ENCODE measurements at places on chromosomes 1 and 21. TPM values are rescaled to one million over a fixed set of nuclear protein-coding genes. Genes with fewer than 3 reads are reported as not detected.

DNA sequence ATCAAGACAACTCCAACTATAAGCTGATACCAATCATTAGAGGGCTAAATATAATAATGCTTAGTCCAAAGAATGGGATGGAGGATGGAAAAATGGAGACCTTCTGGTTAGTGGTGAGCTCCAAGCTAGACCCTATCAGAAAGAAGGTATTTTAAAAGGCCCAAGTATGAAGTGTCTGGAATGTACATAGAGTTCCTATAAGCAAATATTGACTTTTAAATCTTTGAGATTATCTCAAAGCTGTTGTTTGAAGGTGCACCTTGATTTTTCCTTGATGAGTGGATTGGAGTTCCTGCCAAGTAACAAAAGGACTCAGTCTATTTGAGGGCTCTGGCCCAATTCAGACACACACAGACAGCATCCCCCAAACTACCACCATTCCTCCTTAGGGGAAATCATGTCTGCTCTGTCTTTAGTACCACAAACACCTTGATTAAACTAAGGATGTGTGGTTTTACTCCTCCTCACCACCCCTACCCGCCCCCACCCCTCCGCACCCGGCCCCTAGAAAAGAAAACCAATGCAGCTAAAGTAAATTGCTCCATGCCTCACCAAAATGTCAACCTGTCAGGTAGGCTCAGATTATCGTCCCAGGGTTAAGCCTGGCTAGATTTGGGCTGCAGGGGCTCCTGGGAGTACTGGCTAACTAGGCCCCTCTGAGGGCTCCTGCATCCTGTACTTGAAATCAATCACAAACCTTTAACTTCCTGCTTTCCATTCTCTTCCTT lies 59.4 kb downstream of the CDC7 start:
- 0 out of 2 replicates have a peak, but pooled peaks cover 3% of the 10 kb centered on the region for H3K4me1 ChIP-seq
- no peak for DNase-seq
- no peaks in the 10 kb centered on the region for H3K36me3 ChIP-seq
- no peak overlapping the region for H3K4me3 ChIP-seq
- H3K27ac ChIP-seq: no peak overlapping the region

DNA sequence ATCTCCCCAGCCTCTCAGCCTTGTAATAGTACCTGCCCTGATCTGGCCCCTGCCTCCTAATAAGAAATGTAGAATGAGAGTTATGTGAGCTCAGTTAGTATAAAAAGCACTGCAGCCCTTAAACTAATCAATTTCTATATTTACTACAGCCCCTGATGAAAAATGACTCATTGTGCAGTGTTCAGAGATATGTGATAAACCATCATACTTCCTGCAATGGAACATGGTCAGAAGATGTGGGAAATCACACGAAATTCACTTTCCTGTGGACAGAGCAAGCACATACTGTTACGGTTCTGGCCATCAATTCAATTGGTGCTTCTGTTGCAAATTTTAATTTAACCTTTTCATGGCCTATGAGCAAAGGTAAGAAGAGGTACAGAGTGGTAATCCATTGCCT lies 176.8 kb upstream of the PDE4B start:
- H3K4me1 ChIP-seq: no peaks in the 10 kb centered on the region
- DNase-seq: no peak
- no peaks in the 10 kb centered on the region for H3K36me3 ChIP-seq
- H3K27ac ChIP-seq: no peak overlapping the region
- no peak overlapping the region for H3K4me3 ChIP-seq
- no peaks in the 10 kb centered on the region for H3K27me3 ChIP-seq

DNA sequence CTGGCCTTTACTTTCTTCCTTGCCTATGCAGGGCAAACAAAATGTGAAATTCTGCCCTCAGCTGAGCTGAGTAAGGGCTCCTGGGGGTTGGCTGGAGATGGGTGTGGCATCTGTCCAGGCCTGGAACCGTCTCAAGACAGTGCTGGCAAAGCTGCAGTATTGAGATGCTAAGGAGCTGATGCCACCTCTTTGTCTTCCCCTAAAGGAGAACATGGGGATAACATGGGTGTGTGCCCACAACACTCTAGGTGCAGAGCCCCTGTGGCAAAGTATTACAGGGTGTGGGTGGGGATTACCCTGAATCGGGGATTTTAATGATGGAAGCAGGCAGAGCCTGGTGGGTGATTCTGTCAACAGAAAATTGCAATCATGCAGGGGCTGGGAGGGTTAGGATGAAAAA lies 2.5 kb upstream of the ST3GAL3 start:
- no peak overlapping the region for H3K27ac ChIP-seq
- no peak for DNase-seq
- H3K27me3 ChIP-seq: no peaks in the 10 kb centered on the region
- H3K36me3 ChIP-seq: peaks cover 7% of the 10 kb centered on the region
- peaks cover 18% of the 10 kb centered on the region for H3K4me1 ChIP-seq

DNA sequence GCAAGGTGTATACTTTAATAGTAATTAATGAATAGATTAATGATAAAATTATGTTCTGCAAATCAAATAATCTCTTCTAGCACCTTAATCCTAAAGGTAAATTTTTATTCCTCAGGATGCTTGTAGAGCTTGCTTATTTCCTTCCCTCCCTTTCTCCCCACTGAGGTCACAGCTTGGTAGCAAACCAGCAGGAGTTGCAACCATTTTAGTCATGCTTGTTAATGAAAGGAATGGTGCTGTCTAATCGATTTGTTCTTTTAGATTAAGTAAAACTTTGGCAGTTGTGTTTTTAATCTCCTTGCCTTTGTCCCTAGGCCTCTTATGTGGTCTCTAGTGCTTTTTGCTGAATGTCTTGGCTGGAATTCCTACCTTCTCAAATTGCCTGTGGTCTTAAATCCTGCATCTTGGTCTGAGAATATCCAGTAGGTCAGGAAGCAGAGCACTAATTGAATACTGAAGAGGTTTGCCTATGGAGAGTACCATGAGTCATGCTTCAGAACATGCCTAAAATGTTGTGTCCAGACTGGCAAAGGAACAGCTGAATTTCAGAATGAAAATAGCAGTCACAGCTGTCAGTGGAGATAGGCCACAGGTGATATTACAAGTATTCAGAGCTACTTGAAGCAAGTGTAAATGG lies 36.3 kb upstream of the RWDD3 start:
- no peak overlapping the region for H3K4me3 ChIP-seq
- no peaks in the 10 kb centered on the region for H3K27me3 ChIP-seq
- no peaks in the 10 kb centered on the region for H3K36me3 ChIP-seq
- no peak for DNase-seq

DNA sequence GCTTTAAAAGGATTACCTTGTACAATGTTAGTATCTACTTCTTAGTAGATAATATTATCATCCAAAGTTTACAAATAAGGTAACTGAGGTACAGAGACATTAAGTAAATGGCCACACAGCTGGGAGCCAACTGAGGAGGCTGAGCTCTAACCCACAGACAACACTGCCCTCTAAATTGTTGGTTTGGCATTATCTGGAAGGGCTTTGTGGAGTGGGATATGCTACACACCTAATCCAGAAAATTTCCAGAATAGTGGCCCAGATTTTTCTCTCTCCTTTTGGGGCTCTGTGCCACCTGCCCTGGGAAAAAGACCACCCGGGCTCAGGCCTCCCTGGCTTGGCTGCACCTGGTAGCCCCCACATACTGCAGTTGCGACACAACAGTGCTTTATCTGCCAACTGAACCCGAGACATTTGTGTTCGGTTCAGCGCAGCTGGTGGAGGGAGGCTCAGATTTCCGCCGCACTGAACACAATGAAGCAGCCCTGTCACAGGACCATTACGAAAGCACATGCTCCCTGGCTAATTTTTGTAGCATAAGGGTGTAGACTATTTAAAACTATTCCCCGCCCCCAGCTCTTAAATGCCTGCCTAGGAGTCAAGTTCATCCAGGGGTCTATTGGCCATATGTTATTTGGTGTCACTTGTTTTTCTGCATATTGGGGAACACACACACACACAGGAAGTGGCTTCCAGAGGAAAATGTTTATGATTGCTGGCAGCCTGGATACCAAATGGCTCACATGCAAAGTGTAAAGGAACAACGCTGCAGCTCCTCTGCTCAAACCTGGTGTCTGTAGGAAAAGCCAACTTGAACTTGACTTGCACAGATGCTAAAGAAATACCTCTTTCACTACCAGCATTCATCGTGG lies 92.3 kb upstream of the ESRRG start:
- H3K4me3 ChIP-seq: no peak overlapping the region
- no peak for DNase-seq
- H3K27me3 ChIP-seq: no peaks in the 10 kb centered on the region
- no peak overlapping the region for H3K27ac ChIP-seq
- no peaks in the 10 kb centered on the region for H3K36me3 ChIP-seq
- H3K4me1 ChIP-seq: no peaks in the 10 kb centered on the region

The S100A7 gene
- total RNA-seq: not detected

DNA sequence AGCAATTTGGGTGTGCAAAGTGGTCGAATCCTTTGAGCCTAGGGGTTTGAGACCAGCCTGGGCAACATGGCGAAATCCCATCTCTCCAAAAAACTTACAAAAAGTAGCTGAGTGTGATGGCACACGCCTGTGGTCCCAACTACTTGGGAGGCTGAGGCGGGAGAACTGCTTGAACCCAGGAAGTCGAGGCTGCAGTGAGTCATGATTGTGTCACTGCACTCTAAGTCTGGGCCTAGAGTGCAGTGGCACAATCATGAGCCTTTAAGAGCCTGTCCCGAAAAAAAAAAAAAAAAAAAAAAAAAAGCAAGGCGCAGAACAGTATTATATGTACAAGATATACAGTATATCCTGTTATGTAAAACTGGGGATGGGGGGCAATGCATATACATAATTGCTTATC lies 25.1 kb upstream of the HTR1D start:
- no peak overlapping the region for H3K4me3 ChIP-seq
- no peak overlapping the region for H3K27ac ChIP-seq
- no peaks in the 10 kb centered on the region for H3K27me3 ChIP-seq

DNA sequence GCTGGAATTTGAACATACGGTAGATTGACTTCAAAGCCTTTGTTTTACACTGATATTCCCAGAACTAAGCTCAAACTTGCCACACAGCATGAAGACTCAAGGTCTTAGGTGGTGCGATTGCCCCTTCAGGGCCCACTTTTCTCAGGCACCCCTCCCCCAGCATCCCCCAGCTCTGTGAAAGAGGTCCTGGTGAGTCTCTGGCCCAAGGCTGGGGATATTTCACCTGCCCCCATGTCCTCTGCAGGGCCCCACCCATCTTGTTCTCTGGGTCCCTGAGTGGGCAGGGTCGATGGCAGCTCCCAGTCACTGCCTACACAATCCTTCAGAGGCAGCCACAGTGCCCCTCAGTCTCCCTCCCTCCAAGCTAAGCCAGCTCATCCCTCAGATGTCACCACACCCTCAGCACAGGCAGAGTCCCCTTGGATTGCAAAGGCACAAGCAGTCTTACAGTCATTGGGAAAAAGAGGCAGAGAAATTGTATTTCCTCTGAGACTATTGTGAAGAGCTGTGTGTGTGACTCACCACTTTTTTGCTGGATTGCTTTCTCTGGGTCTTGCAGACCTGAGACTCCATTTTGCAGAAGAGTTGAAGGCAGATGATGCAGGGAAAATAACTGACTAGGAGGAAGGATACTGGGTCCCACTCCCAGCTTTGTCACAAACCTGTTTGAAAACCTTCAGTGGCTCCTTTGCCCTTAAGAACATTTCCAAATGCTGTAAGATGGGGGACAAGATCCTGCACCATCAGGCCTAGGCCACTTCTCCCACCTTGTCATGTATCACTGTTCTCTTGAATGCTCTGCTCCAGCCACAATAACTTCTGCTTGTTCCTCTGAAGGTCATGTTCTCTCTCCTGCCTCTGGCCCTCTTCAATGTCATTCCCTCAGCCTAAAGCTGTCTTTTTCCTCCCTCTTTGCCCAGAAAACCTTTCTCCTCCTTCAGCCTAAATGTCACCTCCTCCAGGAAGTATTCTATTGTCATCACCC lies 119.1 kb upstream of the GRIK3 start:
- no peak for DNase-seq
- no peak overlapping the region for H3K4me3 ChIP-seq
- H3K27ac ChIP-seq: no peak overlapping the region
- no peaks in the 10 kb centered on the region for H3K36me3 ChIP-seq
- H3K4me1 ChIP-seq: no peaks in the 10 kb centered on the region

The TDRD10 gene
- not detected for total RNA-seq

DNA sequence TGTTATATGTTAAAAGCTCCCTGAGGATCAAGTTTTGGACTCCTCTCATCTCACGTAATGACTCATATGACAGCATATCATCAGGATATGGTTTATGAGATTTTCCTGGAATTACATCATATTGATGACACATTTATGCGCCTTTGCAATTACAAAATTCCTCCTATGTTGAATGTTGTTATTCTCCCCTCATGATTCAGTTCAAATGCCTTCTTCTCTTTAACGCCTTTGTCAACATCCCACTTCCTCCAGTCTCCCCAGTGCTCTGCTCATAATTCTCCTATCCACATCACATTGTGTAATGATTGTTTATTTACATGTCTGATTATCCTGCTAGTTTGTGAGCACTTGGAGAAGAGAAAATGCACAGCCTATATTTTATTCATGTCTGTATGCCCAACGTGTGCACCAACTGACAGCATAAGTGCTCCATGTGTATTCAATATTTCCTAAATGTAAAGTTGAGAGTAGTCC lies 80.9 kb upstream of the BACH1 start:
- no peak overlapping the region for H3K27ac ChIP-seq
- H3K27me3 ChIP-seq: no peaks in the 10 kb centered on the region
- no peak overlapping the region for H3K4me3 ChIP-seq
- no peaks in the 10 kb centered on the region for H3K4me1 ChIP-seq

The MEAF6 gene
- 50.0 TPM for total RNA-seq

DNA sequence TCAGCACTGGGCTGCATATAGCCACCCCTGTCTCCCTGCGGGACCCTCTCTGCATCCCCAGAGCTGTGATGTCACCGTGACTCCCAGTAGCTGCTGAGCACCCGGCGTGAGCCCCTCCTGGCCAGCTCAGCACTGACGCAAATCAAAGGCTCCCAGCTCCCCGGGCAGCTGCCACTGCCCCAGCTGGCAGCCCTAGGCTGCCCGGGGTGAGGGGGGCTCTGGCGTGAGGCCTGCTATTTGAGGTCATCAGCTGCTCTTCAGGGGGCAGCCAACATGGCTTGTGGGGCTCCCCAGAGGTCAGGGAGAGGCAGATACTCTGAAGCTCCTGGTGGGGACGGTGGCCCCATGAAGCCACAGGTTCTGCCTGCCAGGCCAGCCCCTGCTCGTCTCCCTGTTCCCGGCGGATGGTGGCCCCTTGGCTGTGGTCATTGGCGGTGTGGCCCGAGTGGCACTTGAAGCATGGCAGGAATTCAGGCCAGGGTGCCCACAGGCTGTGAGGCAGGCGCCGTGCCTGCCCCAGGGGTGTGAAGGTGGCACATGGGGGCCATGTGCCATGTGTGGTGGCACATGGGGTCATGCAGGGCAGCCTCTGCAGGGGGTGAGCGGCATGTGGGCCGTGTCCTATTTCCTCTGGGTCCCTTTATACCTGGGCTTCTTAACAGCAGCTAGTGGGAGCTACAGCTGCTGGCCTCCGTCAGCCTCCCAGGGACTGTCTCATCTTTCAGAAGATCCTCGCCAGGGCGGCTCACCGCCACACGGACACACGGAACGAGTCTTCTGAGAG lies 85.4 kb downstream of the SIK1 start:
- H3K27ac ChIP-seq: peak overlapping the region; percentile 44
- H3K4me1 ChIP-seq: peaks cover 33% of the 10 kb centered on the region
- DNase-seq: no peak
- no peaks in the 10 kb centered on the region for H3K27me3 ChIP-seq
- H3K4me3 ChIP-seq: no peak overlapping the region

Data from Panc1 (cell line).